ENCODE measurements at places on chromosomes 12 and 14. TPM values are rescaled to one million over a fixed set of nuclear protein-coding genes. Genes with fewer than 3 reads are reported as not detected.

The PCK2 gene
- total RNA-seq, result 87.0 TPM

DNA sequence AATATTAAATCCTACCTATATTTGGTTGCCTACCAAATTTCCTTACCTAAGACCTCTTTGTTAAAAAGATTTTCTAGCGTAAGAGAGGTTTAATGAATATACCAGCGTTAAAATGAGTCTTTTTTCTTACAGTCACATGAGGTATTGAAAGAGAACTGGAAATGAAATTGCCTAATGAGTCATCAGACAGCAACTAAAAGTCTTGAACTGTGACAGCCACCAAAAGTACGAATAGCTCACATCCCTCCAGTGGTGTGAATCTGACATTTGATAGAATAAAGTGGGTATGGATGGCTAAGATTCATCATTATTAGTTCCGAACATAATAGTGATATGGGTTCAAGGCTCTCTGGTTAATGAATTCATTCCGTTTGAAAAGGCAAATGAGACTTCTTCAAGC, 1297.3 kb downstream of the AACS start:
- DNase-seq, result no peak

The MSI1 gene
- 0.07 TPM for total RNA-seq

The GPRC5D gene
- not detected for total RNA-seq

DNA sequence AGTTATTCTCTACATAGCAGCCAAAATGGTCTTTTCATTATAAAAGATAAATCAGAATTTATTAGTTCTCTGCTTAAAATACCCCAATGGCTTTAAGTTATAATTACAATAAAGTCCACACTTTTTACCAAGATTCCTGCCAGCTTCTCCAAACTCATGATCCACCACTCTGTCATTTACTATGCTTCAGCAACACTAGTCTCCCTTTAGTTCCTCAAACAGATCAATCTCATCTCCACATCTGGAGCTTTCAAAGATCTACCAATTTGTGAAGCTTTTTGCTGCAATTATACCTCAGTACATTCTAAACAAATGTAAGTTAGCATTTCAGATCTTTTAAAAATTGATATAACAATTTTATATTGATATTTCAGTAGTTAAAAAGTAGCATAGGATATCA, 24.9 kb downstream of the CATSPERB start:
- DNase-seq, result no peak

The SLC15A5 gene
- total RNA-seq, result not detected

GRCh38 chr14:31232081-31232480, 24.5 kb upstream of the HECTD1 start:
- no peak for DNase-seq

DNA sequence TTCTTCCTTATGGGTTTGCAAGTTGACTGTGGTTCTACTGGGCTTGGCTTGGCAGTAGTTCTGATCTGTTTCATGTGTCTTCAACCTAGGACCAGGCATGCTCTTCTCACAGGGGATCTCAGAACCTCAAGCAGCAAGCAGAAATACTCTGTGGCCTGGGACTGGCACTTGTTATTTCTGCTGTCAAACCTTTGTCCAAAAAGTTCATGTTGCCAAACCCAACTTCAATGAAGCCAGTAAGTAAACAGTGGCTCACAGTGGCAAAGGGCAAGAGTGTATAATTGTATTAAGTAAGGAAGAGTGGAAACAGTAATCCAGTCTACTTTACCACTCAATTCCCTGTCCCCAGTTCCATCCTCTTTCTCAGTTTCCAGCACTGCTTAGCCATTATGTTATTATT, 15.7 kb upstream of the HMGA2 start:
- DNase-seq, result no peak

The DDX47 gene
- 56.0 TPM for total RNA-seq

DNA sequence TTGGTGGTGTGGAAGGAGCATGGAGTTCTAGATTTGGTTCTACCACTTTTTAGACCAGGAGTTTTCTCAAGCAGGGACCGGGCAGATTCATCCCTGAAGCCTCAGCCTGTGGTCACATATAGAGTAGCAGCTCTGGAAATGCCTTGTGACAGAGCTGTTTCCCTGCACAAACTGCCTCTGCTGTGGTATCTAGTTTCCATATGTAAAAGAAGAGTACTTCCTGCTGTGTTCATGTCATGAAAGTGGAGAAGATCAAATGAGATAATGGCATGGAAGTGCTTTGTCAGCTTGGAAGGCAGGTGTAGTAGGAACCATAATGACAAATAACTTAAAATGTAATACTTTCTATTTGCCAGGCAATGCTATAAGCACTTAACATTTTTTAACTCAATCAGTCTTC, 26.1 kb downstream of the OTUB2 start:
- peak; percentile 37 for DNase-seq

The CELA1 gene
- total RNA-seq, result not detected

The DAO gene
- not detected for total RNA-seq

DNA sequence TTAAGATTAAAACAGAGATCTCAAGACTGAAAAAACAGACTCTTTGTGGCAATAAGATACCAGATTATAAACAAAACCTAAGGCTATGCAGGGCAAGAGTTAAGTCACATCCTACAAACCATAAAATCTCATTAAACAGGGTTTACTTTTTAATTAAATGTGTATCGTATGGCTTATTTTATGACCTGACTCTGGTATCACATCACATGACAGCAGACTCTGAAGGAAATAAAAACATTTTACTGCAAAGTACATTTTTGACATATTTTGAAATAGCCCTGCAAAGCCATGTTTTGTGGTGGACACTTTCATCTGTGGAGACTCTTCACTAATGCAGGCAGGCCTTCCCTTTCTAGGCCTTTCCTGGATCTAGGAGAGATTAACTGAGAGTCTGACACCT, 327.6 kb upstream of the CLEC14A start:
- DNase-seq, result no peak

DNA sequence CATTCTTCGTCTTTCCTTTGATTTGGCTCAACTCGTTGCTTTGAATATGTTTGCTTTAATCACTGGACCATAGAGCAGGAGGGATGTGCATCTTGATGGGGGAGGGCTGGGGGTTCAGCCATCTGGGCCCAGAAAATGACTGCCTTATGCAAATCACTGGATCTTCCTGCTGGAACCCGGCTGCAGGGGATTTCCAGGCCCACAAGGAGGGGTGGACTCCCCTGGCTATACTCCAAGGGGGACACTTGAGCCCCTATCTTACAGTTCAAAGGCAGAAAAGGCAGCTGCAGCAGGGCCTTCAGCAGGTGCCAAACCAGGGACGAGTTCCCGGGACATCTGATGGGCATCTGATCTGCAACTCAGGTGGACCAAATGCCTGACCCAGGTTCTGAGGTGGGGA, 122.5 kb downstream of the DICER1 start:
- no peak for DNase-seq

DNA sequence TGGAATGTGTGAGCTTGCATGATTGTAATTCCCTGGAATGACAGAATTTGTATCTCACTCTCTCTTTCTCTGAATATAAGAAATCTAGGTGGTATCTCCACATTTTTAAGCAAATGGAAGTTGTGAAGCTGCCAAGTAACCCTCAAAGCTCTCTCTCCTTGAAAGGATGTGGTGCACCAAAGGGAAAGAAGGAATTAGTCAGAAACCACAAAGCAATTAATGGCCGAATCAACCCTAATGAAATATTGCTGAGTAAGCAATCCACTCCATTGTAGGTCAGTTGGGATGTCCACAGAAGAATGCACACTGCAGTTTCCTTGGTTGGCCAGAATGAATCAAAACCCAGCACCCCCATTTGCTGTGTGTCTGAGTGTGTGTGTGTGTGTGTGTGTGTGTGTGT, 153.5 kb downstream of the KCNA5 start:
- DNase-seq, result no peak

GRCh38 chr12:110928700-110929099, 8.3 kb upstream of the MYL2 start:
- DNase-seq, result no peak

The TMEM63C gene
- 0.50 TPM for total RNA-seq

The SMIM41 gene
- total RNA-seq, result not detected

The CLEC4D gene
- total RNA-seq, result not detected
